Renal pelvis (tissue), 12 donors: ENCODE measurements at places on chromosomes 4 and X.

- no peak for DNase-seq
These were observed 90.2 kb downstream of the CXCL13 start for GRCh38 chr4:77695774-77696173.

DNA sequence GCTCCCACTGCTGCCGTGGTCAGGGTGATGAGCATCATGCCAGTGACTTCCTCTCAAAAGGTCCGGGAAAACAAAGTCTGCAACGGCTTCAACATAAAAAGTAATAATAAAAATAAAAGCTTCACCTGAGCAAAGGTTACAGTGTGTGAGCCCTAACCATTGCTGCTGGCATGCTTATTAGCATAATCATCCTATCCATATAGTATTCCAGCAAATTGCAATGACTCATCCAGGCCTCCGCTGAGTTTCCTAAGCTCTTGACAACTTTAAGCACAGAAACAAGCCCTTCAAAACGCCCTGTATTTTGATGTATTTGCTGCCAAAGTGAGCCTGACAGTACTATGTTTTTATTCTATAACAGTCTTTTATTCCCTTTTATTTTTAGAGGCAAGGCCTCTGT lies 100.5 kb downstream of the AASDH start:
- DNase-seq, result no peak

- DNase-seq, result no peak
These were observed 35.3 kb downstream of the ATXN3L start for GRCh38 chrX:13284570-13284969.

DNA sequence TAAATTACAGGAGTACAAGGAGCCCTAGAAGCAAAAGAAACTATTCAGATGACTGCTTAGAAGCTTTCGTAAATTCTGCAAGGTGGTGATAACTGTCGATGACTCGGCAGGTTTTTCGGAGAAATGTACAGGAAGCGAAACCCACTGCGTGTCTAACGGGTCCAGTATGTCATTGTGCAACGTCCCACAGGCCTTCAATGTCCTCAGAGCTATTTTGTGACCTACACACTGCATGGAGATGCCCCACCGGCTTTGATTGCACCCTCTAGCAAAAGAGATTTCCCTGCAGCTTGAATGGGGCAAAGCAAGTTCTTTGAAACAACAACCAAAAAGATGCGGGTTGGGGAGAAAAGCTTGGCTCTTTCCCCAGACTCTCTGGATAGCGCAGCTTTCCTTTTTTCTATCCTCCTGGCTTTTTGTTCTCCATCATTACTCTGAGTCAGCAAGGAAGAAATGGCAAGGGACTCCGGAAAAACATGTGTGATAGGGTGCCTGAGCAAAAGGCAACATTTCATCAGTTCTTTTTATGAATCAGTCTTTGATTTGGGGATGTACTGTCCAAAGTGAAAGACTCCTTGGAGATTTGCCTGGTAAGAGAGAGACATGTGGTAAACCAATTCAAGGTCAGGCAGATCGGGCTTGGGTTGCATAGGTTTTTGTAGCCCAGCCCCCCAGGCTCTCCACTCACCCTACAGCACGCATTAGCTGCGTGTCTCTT lies 112.0 kb upstream of the TBL1X start:
- DNase-seq, result no peak

- DNase-seq, result no peak
These were observed 62.3 kb upstream of the ADRA2C start for GRCh38 chr4:3703677-3704521.

GRCh38 chr4:7323872-7324650 lies 110.7 kb downstream of the PSAPL1 start:
- no peak for DNase-seq

GRCh38 chrX:97682991-97683840 lies 799.5 kb downstream of the RPA4 start:
- no peak for DNase-seq

GRCh38 chr4:149716728-149717127 lies 98.9 kb downstream of the IQCM start:
- DNase-seq, result no peak

- DNase-seq, result no peak
These were observed 49.1 kb downstream of the ARHGEF9 start for GRCh38 chrX:63735882-63736281.

- DNase-seq, result no peak
These were observed 44.6 kb downstream of the FAT4 start for GRCh38 chr4:125359363-125359762.

DNA sequence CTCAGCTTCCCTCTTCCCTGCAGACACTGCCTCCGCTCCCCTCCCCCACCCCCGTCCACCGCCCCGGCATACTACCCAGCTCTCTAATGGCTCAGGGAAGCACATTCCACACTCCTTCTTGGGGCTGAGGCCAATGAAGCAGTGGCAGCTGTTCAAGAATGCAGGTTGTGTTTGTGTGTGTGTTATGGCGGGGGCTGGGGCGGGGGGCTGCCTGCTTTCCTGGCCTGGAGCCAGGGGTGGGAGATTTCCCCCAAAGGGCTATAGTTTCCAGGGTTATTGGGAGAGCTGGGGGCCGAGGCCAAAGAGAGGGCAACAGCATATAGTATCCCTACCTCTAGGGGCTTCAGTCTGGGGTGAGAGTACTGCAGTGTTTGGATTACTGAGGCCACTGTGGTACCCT lies 149.4 kb downstream of the EFNB1 start:
- DNase-seq, result peak; percentile 69

- no peak for DNase-seq
These were observed 20.3 kb downstream of the RGN start for GRCh38 chrX:47098338-47099094.

- no peak for DNase-seq
These were observed 117.1 kb downstream of the TMEM164 start for GRCh38 chrX:110120025-110120424.
